Activated CD8-positive, alpha-beta memory T cell treated with anti-CD3 and anti-CD28 coated beads for 1 hour (primary cell): ENCODE measurements at places on chromosomes 7 and 10.

DNA sequence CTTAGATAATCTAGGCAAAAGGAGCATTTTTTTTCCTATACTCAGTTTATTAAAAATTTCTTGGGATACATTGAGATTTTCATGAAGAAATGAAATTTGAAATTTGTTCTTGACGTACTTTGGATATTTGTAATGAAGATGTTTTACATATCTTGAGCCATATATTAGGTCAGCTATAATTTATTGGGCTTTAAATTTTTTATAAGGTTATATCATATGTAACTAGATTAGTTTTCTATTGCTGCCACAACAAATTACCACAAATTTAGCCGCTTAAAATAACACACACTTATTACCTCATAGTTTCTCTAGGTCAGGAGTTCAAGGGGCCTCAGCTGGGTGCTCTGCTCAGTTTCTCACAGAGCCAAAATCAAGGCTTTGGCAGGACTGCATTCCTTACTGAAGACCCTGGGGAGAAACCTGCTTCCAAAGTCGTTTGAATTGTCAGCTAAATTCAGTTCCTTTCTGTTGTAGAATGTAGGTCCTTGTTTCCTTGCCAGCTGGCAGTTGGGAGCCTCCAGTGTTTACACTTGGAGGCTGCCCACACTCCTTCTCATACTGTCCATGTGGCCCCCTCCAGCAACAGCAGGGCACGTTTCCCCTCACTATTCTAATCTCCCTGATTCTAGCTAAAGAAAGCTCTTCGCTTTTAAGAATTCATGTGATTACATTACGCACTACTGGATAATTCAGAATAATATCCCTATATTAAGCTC is 42.6 kb upstream of the DNAH11 start:
- no peak for DNase-seq

GRCh38 chr7:30788640-30789333 is 17.6 kb downstream of the MINDY4 start:
- no peak for DNase-seq

DNA sequence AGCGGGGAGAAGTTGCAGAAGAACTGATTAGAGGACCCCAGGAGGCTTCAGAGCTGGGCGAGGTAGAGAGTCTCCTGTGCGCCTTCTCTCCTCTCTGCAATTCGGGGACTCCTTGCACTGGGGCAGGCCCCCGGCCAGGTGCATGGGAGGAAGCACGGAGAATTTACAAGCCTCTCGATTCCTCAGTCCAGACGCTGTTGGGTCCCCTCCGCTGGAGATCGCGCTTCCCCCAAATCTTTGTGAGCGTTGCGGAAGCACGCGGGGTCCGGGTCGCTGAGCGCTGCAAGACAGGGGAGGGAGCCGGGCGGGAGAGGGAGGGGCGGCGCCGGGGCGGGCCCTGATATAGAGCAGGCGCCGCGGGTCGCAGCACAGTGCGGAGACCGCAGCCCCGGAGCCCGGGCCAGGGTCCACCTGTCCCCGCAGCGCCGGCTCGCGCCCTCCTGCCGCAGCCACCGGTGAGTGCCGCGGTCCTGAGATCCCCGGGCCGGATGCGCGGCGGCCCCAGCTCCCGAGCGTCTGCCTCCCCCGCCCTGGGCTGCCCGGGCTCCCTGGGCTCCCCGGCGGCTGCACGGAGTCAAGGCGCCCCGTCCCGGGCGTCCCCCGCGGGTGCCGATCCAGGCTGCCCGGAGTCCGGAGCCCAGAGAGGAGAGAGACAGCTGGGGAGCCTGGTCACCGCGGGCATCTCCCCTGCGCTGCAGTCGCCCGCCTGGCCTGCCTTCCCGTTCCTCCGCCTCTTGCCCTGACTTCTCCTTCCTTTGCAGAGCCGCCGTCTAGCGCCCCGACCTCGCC is at the start of gene PLAU:
PLAU (plus strand) TSS at position 369 of the 789 bp plus-strand sequence. CDS start 424 bp downstream, outside the sequence.
- no peak for DNase-seq

GRCh38 chr10:84907461-84908009 is 579.1 kb downstream of the CCSER2 start:
- DNase-seq: no peak

GRCh38 chr10:52740913-52741675 is 31.5 kb downstream of the MBL2 start:
- DNase-seq: no peak

GRCh38 chr10:47418966-47419365 is 34.9 kb upstream of the ZNF488 start:
- DNase-seq: no peak

- no peak for DNase-seq
Observed at GRCh38 chr7:71363627-71364026, 231.7 kb downstream of the GALNT17 start.

- DNase-seq: no peak
Observed at GRCh38 chr10:47438857-47439474, 44.9 kb downstream of the ANXA8 start.

- no peak for DNase-seq
Observed at GRCh38 chr7:121153411-121153810, 164.9 kb downstream of the CPED1 start.

DNA sequence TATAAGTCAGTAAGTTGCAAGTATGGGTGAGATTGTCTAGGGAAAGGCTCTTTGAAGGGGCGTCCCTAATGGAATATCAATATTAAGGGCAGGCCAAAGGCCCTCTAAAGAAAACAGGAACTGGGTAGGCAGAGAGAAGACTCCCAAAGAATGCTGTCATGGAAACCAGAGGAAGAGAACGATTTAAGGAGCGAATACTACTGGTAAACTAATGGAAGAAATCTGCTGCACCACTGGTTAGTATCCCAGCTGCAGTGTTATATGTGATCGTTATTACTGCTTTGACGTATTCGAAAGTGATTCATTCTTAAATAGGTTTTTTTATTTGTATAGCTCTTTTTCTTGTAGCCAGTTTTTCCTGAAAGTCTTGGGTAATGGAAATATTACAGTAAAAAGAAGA is 1.3 kb downstream of the CASP2 start:
- DNase-seq: no peak

GRCh38 chr7:1460821-1461645 is 1.8 kb upstream of the MICALL2 start:
- no peak for DNase-seq

DNA sequence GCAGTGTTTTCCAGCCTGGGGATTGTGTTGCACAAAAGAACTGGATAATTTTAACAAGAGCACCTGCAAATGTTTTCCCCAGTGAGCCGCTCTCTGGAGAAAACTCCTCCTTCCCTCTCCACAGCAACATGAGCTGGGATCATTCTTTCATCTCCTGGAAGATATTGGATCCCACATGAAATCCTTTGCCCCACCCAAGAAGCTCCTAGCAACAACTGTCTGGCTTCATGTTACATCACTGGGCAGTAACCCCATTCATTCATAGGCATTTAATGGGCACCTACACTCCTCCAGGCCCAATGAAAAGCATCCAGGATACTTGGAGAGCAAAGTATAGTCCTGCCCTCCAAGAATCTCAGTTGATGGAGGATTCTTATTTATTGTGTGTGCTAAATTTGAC is 27.2 kb downstream of the LSM5 start:
- no peak for DNase-seq

DNA sequence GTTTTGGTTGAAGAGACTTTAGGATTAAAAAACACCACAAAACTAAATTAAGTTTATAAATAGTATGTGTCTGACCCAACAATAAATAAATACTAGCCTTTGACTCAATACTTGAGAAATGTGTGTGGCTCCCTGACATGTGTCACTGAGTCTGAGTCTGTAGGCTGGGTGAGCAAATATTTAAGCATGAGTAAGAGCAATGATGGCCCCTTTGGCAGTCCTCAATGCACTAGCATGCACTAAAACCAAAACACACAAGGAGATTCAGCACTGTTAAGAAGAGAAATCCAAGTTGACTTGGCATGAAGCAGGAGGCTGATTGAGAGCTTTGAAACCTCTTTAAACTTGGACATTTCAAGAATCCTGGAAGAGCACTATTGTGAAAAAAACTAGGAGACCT is 37.1 kb downstream of the CCDC71L start:
- DNase-seq: no peak

DNA sequence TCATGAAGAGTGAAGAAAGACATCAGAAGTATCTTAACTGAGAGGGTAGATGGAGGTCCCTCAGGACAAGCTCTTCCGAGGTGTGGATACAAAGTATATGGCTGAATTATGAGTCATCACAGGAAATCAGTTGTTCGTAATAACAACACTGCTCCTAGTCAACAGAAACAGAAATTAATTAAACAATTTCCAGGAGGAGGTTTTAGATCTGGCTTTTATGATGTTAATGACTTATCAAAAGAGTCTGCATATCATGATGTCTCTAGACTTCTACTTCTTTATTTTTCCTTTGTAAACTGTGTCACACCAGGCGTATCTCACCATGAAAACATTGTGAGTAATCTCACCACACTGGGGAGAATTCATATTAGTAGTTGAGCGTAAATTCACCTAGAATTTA is 31.2 kb downstream of the OSBPL3 start:
- DNase-seq: no peak

DNA sequence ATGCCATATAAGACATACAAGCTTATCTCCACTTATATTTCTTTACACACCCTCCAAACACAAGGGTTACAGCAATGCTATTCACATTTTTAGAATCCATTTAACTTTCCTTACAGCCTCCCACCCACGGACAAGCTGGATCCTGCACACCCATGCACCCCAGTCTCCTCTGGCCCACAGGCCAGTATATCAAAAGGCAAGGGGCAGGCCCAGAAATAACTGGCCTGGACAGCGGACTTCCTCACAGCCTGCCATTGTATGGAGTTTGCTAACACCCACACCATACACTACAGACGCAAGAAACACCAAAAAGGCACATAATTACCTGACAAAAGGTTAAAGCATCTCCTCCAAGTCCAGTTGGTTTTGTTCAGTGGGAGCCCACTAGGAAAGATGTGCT is 12.0 kb downstream of the HOXA4 start:
- no peak for DNase-seq

- no peak for DNase-seq
Observed at GRCh38 chr10:35352512-35352911, 16.2 kb downstream of the CCNY start.

DNA sequence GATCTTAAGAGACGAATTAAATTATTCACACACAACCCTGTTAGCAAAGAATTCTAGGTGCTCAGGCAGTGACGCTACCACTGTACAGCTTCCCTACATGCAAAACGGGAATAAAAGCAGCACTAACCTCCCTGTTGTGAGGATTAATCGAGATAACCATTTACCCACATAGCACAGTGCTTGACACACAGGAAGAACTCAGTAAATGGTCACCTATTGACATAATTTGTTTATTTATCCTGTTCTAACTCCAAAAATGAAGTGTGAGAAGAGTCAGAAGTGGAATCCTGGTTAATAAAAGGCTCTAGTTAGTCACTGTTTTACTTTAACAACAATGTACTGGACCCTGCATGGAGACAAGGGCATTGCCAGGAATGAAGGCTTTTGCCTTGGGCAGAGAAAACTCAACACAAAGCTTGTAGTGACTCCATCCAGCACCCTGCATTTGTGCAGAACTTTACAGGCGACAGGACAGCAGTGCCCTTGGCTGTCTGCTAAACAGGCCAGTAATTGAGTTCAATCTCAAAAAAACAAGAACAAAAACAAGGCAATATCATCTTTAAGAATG is 103.8 kb downstream of the SORBS1 start:
- no peak for DNase-seq

DNA sequence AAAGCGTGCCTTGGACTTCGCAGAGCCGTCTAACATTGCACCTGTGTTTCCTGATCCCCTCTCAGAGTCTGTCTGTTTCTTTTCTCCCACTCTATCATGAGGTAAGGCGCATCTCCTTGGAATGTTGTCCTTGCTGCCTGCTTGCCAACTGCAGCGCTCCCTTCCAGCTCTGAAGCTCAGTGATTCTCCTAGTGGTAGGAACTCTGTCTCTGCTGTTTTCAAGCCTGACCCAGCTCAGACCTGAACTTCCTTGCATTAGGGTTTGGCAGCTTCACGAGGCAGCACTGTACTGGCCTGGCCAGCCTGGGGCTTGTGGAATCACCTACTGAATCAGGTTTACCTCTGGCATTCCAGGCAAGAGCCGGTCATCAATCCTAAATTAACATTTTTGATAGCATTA is 123.9 kb downstream of the CREB5 start:
- DNase-seq: no peak
